ENCODE measurements at places on chromosomes 6 and 20.

GRCh38 chr6:169859401-169859977 lies 108.1 kb downstream of the ERMARD start:
- no peak for DNase-seq

GRCh38 chr6:156630613-156631302 lies 146.4 kb upstream of the ARID1B start:
- DNase-seq: no peak

GRCh38 chr6:20919677-20920385 lies 385.6 kb downstream of the CDKAL1 start:
- no peak for DNase-seq

- DNase-seq: no peak
Measured at GRCh38 chr6:40263970-40264369, 323.2 kb downstream of the LRFN2 start.

DNA sequence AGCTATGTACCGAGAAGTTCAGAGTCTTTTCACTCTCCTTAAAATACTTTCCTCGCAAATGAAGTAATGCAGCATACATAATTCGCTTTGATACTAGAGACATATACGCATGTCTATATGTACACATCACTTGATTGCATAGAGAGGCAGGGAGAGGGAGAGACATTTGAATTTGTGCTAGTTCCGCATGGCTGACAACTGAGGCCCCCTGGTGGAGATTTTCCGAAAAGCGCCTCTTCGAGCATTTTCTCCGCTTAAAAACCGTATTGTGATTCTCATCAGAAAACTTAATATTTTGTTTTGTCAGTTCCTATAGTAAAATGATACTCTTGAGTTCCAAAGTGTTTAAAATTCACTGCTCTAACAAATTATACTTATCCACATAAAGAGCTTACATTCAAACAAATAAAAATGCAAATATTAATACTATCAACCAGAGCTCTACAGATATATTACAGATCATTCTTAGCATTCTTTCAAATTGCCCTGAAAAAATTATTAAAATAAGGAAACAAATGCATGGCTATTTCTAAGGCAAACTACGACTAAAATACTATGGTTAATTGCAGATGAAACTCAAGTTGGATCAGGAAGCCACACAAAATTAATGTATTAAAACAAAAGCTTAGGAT lies 637 bp downstream of the MYLK4 start:
- DNase-seq: peak; percentile 74

GRCh38 chr6:41302638-41303037 lies 16.2 kb upstream of the TREM1 start:
- DNase-seq: no peak

GRCh38 chr6:46745973-46746372 lies 760 bp upstream of the ANKRD66 start:
- DNase-seq: no peak

DNA sequence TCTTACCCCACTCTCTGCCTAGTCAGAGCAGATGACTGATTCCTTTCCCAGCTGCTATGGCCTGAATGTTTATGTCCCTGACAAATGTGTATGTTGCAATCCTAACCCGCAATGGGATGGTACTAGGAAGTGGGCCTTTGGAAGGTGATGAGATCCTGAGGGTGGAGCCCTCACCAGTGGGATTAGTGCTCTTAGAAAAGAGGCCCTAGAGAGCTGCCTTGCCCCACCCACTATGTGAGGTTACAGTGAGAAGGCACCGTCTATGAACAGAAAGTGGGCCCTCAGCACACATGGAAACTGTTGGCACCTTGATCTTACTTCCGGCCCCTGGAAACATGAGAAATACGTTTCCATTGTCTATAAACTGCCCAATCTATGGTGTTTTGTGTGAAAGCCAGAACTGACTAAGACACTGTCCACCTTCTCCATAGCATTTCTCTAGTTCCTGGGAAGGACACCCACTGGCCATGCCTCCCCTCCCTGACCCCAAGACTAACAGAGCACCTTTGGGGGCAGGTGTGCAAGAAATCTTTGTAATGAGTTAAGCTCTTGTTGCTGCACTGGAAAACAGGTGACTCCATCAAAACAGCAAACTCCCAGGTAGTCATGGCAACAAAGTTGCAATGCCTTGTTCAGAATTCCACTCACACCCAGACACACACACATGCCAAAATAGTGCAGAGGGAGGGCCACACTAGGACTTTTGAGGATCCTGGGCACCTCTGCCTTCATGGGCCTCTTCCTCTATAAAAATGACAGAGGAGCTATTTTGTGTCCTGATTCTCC lies 16.2 kb downstream of the GABRR2 start:
- peak; percentile 26 for DNase-seq

DNA sequence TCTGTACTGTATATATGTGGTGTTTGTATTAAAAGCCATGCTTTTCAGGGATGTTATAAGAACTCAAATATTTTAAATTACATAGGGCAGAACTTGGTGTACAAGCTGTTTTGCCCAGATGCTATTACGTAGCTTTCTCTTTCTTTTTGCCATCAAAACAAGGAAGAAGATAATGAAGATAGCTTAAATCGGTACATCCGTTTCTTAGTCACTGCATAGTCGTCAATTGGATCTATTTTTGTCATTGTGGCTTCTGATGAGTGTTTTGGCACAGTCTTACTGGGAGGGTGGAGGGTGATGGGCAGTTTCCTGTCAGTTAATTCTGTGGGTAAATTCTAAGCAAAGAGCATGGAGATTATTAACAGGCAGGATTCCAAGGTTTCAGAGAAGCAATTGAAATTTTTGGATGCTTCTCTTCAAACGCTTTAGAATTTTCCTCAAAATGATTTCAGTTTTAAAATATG lies 649.1 kb upstream of the GJE1 start:
- peak; percentile 55 for DNase-seq

- DNase-seq: no peak
Measured at GRCh38 chr6:25524542-25524941, 127.5 kb upstream of the SCGN start.

GRCh38 chr20:20414640-20415220 lies 46.8 kb downstream of the INSM1 start:
- DNase-seq: no peak

GRCh38 chr6:88840796-88841539 lies 122.5 kb downstream of the RNGTT start:
- DNase-seq: no peak

DNA sequence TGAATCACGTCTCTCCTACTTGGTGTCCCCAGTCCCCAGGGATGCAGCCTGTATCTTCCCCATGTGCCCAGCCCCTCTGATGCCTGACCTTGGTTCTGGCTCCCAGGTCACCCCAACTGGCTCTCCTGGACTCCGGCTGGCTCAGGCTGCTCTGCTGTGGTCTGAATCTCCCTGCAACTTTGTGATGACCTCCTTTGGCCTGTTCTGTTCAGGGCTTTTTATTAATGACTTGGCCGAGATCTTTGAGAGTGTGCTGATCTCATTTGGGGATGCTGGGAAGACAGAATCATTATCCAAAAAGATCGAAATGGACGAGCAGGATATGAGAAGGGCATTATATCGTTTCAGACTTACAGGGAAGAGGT lies 67.4 kb downstream of the IGF2R start:
- DNase-seq: no peak

- no peak for DNase-seq
Measured at GRCh38 chr20:17934141-17934862, 34.3 kb downstream of the SNX5 start.

DNA sequence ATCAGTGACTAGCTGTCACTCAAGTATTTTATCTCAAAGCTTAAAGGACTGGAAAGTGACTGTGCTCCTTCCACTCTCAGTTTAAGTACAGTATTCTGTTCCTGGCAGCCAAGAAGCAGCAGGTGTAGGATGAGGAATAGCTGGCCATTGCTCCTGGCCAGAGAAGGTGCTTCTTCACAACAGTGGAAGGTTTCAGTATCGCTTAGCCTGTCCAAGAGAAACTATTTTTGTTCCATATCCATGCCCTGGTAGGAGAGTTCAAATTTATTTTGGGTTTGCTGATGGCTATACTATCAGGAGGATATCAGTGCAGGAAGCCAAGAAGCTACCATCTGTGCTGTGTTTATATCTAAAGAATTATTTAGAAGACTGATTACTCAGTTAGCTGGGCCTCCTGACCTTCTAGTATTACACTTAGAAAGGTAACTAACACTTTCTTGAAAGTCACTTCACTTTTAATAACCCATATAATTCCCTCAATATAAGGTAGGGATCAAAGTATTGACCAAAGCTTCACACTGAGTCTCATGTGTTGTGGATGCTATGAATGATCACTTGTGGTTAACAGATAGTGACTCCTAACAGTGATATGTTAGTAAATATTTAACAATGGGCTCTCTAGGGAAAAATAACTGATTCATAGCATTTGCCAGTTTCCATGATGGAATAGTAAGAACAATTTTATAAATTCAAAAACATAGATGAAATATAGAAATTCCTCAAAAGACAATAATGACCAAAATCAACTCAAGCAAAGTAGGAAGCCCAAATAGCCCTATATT lies 99.9 kb downstream of the AIG1 start:
- no peak for DNase-seq

GRCh38 chr6:49606721-49607390 lies 29.8 kb downstream of the RHAG start:
- DNase-seq: no peak

DNA sequence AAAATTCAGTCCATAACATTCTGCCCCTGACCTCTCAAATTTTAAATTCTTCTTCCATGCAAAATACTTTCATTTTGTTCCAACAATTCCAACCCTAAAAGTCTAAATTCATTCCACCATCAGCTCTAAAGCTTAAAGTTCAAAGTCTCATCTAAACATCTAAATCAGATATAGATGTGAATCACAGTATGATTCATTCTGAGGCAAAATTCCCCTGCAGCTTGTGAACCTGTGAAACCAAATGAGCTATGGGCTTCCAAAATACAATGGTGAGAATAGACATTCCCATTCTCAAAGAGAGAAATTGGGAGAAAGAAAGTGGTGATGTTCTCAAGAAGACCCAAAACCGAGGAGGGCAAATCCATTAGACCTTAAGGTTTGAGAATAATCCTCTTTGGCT lies 309.8 kb downstream of the HIVEP2 start:
- DNase-seq: no peak

DNA sequence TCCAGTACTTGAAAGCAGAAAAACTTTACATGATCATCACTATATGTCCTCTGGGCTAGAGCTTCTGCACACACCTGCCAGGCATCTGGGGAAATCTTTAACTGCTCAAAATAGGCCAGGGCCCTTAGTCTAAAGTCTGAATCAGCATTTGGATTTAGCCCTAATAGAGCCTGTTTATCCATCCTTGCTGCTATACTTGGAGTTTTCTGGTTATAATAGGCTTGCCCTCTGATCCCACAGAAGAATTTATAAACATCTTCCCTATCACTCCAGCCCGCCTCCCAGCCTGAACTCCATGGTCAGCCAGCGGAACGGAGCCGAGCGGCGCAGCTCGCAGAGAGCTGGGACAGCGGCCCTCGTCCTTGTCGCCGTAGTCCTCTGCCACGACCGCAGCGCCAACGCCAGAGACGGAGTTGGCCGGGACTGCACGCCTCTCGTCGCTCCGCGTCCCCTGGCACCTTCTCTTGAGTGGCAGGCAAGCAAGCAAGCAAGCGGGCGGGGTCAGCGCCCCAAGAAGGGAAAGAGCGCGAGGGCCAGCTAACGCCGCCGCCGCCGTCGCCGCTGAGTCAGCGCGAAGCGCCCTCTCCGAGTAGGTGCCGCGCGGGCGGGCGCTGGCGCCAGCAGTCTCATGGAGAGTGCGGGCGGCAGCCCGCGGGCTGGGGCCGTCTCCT lies 25.4 kb upstream of the ASIP start:
- peak; percentile 46 for DNase-seq

DNA sequence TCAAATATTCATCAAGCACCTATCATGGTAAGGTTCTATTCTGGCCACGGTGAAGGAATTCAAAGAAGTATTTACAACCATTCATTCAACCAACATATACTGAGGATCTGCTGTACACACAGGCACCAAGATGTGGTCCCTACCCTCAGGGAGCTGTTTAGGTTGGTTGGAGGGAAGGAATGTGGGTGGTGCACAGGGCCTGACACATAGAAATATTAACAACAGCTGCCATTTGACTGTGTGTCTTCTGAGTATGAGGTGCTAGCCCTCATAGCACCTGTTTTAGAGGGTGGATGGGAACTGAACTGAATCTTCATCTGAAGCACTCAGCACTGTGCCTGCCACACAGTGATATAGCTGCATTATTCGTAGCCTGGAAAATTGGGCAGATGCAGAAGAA lies 7.3 kb downstream of the SNPH start:
- DNase-seq: no peak

DNA sequence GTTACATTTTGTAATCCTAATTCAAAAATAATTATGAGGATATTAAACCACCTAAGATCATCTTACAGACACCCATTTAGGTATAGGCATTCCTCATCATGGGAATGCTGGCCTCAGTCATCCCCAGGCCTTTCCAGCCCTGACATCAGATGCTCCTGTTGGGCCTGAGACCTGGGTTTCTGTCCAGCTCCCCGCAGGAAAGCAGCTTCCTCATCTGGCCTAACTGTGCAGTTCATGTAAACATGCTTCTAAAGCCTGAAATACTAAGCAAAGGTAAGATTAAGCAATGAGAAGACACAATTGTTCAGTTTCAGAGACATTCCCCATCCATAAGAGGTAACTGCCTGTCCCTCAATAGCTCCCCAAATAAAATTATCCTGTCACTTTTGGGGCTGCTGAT lies 19.0 kb downstream of the ETV7 start:
- no peak for DNase-seq

GRCh38 chr20:41830702-41831101 lies 212.5 kb upstream of the CHD6 start:
- DNase-seq: no peak

DNA sequence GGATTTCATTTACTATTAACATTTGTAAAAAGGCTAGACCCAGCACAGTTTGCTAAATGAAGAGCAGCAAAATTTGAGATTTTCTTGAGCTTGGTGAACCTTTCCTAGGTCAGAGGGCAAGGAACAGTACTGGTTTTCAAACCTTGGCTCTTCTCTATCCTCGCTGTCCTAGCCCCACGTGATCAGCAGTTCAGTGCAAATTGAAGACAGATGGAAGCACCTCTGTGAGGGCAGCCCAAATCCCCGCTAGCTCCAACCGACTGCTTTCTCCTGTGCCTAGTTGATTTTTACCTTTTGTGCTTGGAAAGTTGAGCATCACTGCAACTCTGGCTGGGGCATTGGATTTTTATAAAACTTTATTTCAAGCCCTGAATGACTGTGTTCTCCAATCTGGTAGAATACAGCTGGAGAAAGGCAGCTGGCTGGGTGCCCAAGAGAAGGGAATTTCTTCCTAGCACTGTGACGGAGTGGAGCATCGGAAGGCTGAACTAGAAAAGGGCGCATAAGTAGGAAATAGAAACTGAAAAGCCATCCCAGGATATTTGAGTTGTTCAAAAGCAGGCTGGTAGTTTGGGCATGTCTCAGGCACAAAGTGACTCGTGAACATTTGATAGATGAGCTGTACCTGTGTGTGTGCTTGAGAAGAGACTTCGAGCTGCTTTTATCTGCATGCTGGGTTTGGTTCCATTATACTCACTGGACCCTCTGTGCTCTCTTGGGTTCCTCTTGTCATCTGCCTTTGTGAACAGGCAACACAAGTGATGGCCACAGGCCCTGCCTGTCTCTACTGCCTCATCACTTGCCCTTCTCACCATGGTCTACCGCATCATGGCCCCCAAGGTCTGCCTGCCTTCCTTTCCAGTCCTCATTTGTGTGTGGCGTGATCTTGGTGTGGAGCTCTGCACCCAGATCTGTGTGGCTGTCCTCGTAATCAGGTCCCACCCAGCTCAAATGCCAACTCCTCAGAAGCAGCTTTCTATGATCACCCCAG lies 2.3 kb downstream of the RNF114 start:
- no peak for DNase-seq

Measured in CD4-positive, alpha-beta T cell treated with Interleukin-6 for 4 hours (primary cell).